Ovary (tissue), 10 donors: ENCODE measurements at places on chromosomes 13 and 19.

- H3K4me1 ChIP-seq, result no peaks in the 10 kb centered on the region
- no peak overlapping the region for H3K27ac ChIP-seq
- no peaks in the 10 kb centered on the region for H3K27me3 ChIP-seq
- H3K36me3 ChIP-seq, result no peaks in the 10 kb centered on the region
Observed at GRCh38 chr13:71721104-71721503, 145.9 kb downstream of the DACH1 start.

DNA sequence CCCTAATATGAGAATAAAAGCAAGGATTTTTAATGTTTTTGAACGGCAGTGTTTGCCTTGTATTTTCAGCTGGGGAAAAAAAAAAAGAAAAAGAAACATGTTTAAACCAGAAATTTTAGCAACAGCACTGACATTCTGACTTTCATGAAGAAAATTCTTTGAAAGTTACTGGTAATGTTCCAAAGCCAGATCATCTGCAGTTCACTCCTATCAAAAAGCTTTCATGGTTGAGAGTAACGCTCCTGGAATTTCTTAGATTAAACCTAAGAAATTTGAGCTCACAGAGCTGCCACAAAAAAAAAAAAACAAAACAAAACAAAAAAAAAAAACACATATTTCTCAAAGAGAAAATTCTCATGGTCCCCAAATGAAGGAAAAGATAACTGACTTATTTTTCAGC is 1106.7 kb downstream of the EFNB2 start:
- H3K36me3 ChIP-seq, result no peaks in the 10 kb centered on the region
- H3K27ac ChIP-seq, result no peak overlapping the region
- H3K4me1 ChIP-seq, result no peaks in the 10 kb centered on the region

DNA sequence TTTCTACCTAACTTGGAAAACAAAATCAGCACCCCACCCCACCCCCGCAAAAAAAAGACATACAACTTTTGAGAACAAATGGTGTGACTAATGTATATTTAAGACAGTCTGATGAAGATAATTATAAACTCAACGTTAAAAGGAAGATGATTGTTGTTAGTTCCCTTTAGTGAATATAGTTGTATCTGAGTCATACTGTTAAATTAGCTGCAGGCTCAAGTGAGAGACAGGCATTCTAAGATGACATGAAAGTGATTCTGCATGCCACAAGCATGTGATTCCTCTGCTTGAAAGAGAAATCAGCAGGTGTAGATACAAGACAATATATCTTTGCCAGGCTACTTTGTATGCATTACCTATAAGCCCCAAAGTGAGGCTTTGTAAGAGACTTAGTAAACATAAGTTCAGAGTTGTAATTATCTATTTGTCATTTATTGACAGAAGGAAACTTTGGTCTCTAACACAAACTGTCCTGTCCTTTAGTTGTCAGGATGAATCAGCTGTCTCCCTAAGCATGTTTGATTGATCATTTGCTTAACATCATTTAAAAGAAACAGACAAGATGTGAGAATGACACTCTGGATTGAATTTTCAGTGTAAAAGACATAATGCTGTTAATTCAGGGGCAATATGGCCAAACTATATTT is 319.4 kb upstream of the HTR2A start:
- DNase-seq, result no peak
- H3K4me3 ChIP-seq, result no peak overlapping the region
- H3K27me3 ChIP-seq, result no peaks in the 10 kb centered on the region
- H3K27ac ChIP-seq, result no peak overlapping the region
- H3K36me3 ChIP-seq, result no peaks in the 10 kb centered on the region

DNA sequence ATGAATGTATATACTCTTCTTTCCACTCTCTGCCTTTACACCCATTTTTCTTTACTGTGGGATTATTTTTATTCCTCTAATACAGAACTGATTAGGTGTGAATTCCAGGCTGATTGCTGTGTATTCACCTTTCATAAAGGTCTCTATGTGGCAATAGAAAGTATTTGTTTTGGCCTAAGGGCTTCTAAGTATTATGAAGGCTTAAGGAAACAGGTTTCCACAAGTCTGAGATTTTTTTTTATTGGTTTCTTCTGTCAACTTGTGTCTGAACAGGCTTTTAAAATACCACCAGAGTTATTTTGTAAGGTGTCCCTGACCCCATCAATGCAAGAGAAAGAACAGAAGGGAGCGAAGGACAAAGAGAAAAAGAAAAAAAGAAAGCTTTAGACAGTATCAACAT is 1102.0 kb upstream of the SPRY2 start:
- H3K27me3 ChIP-seq, result no peaks in the 10 kb centered on the region
- DNase-seq, result no peak
- no peaks in the 10 kb centered on the region for H3K36me3 ChIP-seq
- H3K4me3 ChIP-seq, result no peak overlapping the region
- no peak overlapping the region for H3K27ac ChIP-seq

DNA sequence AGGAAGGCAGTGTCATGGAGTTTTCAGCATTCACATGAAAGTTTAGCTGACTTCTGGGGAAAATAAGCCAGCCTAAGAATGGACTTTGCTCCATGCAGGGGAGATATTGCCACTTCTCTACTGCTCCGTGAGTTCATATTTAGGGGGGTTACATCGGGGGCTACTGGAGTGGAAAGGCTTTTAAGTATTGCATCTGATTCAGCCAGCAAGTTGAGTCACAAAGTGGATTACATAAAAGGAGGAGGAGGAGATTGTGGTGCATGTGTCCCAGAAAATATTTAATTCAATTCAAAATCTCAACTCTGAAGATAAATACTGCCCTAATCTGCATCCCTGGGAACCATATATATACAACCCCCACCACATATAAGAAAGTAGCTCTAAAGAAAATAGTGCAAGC is 617.2 kb downstream of the DCT start:
- no peak overlapping the region for H3K4me3 ChIP-seq
- H3K36me3 ChIP-seq, result no peaks in the 10 kb centered on the region
- no peaks in the 10 kb centered on the region for H3K4me1 ChIP-seq
- H3K27me3 ChIP-seq, result no peaks in the 10 kb centered on the region

GRCh38 chr13:109671919-109672318 is 114.5 kb downstream of the IRS2 start:
- no peak for DNase-seq
- H3K27ac ChIP-seq, result no peak overlapping the region
- no peak overlapping the region for H3K4me3 ChIP-seq
- H3K36me3 ChIP-seq, result no peaks in the 10 kb centered on the region
